ENCODE measurements at places on chromosomes 4 and X.

DNA sequence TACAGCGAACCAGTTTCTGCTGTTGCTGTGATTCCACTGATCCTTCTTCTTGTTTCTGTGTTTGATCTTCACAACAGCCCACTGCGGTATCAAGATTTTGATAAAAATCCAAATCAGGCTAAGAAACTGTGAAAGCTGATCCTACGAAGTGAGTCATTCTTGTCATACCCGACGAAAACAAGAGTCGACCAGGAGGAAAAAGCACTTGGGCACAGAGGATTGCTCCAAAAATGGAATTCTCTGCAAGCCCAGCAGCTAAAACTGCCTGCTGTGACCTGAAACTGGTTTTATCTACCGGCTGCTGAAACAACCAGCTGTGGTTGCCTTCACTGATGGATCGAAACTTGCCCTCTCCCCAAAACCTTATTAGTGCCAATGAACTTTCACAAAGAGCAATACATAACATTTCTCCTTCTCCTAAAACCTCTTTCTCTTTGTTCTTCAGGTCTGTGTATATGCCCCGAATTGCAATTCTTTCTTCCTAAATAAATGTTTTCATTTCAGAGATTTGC, 607.0 kb upstream of the PRKX start:
- DNase-seq = no peak

- no peak for DNase-seq
Measured at GRCh38 chr4:147736458-147736857, 4.6 kb downstream of the ARHGAP10 start.

- DNase-seq = no peak
Measured at GRCh38 chr4:79993476-79993875, 79.6 kb downstream of the ANTXR2 start.

DNA sequence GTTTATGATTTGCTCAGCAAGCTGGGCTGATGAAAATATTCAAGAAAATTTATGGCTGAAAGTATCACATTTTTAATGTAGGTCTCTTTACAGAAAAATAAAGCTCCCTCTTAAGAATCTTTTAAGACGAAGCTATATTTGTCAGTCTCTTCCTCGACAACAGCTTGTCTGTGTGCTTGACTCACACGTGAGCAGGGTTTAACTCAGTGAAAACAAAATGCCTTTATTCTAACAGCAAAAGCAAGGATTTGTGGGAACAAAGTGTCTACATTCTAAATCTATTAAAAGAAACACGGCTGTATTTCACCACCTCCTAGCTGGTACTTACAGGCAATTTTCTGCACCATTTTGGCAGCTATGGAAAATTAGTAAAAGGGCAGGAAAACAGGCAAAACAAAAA, 75.5 kb downstream of the NYX start:
- no peak for DNase-seq

DNA sequence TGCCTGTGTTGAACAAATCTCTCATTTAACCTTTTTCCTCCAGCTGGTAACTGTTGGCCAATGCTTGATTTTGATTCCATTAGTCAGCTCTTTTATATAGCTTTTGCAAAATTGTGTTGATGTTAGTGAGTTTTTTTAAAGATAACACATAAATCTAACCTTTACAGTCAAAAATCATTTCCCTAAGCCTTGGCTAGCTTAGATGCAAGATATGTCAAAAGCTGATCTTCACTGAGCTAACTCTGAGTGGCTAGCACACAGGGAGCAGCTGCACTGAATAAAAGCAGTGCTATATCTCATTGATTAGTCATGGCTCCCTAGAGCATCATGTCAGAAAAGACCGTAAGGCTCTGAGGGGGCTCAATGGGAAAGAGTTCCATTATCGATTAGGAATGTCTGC, 78.7 kb downstream of the PPARGC1A start:
- DNase-seq = no peak

GRCh38 chrX:38882894-38883626, 81.8 kb downstream of the MID1IP1 start:
- no peak for DNase-seq

DNA sequence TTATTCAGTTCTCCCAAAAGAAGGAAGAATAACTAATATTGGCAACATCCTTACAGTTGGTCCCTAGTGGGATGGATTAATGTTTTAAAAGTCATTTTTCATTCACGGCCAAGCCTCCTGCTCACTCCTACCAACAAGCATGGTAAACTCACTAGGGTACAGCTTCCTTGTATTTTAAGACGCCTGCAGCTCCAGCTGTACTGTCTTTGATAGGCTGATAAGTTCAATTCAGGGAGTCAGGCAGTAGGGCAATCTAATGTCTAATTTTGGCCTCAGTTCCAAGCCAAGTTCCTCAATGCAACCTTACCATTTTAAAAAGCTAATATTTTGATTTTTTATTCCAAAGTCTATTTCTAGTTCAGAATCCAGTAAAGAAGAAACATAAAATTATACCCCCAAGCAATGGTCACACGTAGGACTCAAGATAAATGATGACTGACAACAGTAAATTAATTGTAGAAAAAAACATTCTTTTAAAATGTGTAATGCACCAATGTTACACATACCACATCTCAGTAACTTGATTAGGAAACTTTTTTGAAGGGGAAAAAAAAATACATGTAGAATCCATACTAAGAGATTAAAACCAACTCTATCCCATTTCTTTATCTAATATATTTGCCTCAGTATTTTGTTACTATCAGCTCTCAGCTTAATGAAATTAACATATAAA, 9.3 kb downstream of the LCORL start:
- DNase-seq = no peak

DNA sequence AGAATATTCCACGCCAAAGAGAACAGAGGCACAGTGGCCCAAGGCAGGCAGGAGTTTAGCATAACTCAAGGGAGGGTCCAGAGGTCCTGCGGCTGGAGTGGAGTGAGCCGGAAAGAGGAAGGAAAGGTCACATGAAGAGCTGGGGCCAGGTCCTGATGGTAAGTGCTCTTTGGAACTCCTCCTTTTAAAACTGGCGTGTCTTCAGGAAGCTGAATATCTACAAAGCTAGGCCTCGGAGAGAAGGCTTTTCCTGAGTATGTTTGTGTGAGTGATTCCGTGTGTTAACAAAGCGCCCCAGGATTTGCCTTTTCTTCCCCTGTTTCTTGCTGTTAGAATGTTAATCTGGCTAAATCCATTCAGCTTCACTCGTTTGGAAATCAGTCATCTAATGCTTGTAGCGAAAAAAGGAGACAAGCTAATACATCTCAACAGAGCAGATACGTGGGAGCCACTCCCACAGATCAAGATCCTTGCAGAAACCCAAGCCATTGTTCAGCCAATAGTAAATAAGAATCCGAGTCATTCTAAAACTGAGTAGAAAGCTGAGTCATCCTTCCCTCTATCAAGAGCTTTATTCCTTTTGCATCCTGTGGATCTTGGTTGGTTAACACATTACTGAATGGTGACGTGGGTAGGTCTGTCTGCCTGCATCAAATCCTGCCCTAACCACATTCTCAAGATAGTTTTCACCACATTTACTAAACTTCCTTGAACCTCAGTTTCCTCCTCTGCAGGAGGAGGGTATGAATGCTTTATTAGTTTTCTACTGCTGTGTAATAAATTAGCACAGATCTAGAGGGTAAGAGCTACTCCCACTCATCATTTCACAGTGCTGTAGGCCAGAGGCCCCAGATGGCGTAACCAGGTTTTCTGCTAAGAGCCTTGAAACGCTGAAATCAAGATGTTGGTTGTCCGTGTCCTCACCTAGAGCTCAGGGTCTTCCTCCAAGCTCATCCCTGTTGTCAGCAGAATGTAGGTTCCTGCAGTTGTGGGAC, 43.2 kb upstream of the RBM47 start:
- peak; percentile 62 for DNase-seq

DNA sequence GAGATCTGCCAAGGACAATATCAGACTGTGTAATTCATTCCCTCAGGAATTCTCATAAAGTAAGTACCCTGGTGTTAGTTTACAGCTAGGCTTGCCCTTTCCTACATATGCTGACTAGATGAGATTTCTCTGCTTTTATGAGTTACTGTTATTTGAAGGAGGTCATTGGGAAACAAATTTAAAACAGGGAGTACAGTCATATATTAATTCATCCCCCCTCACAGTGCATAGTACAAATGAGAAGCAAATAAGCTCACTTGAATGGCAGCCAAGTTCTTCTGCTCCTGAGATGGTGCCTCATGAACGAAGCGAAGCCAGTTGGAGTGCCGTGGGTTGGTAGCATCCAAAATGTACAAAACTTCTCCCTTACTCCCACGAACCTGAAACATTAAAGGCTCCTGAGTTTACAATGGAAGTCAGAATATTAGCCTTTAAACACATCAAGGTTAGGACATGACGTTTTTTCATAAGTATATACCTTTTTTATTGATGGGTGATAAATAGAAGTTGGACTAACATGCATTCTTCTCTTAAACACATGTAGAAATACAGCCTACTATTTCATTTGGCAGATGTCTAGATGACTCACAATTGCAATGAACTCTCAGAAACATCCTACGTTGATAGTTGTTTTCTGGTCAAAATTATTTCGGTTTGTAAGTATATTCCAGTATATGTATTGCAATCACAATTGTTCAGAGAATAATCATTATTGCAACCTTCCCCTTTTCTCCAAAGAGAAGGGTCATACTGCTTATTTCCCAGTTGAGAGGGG, 69.2 kb downstream of the PRDM5 start:
- DNase-seq = no peak

GRCh38 chr4:151469970-151470369, 61.0 kb downstream of the FHIP1A start:
- DNase-seq = no peak

DNA sequence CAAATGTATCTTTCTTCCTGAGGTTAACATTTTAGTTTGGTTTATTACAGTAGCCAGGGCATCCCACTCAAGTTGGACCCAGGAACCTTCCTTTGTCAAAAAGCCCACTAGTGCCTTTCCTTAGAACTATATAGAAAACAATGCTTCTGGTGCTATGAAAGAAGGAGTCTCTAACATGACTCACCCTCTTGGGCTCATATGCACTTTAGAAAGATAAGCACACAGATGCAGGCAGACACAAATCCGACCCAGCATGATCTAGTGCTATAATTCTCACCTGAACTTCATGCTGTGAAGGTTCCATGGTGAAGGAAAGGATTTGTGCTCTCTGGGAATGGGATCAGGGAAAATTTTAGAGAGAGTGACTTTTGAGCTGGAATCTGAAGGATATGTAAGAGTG, 289.4 kb downstream of the ANKRD50 start:
- no peak for DNase-seq

GRCh38 chr4:77095101-77095821, 19.5 kb upstream of the CCNI start:
- peak; percentile 76 for DNase-seq

- DNase-seq = no peak
Measured at GRCh38 chr4:20299515-20299914, 47.8 kb downstream of the SLIT2 start.

DNA sequence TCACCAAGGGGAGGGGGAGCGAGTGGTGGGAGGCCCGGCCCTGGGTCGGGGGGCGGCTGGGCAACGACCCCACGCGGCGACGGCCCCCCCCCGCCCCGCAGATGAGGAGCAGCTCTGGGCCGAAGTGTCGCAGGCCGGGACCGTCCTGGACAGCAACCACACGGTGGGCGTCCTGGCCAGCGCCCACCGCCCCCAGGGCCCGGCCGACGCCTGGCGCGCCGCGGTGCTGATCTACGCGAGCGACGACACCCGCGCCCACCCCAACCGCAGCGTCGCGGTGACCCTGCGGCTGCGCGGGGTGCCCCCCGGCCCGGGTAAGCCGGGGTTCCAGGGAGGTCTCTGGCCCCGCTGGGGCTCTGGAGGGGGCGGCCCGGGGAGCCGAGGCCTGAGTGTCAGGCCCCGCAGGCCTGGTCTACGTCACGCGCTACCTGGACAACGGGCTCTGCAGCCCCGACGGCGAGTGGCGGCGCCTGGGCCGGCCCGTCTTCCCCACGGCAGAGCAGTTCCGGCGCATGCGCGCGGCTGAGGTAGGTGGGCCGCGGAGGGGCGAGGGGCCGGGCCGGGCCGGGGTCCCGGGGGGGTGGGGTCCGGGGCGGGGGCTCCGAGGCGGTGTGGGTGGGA, 8.7 kb upstream of the FGFRL1 start:
- DNase-seq = no peak

DNA sequence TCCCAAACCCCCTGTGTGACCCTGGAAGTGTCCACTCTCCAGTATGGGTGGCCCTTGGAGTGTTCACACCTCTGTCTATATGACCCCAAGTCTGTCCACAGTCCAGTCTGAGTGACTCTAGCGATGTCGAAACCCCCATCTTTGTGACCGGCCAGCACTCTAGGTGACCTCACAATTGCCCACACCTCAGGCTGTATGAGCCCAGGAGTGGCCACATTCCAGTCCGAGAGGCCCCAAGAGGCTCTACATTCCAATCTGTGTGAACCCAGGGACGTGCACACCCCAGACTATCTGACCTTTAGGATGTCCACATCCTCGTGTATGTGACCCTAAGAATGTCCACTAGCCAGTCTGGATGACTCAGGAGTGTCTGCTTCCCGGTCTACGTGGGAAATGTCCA, 7.3 kb upstream of the GLOD5 start:
- no peak for DNase-seq

GRCh38 chr4:120198411-120198810, 131.8 kb upstream of the MAD2L1 start:
- no peak for DNase-seq

- no peak for DNase-seq
Measured at GRCh38 chr4:126560794-126561193, 1072.0 kb upstream of the INTU start.

GRCh38 chrX:119071381-119071780, 1.4 kb upstream of the CT47C1 start:
- DNase-seq = no peak

DNA sequence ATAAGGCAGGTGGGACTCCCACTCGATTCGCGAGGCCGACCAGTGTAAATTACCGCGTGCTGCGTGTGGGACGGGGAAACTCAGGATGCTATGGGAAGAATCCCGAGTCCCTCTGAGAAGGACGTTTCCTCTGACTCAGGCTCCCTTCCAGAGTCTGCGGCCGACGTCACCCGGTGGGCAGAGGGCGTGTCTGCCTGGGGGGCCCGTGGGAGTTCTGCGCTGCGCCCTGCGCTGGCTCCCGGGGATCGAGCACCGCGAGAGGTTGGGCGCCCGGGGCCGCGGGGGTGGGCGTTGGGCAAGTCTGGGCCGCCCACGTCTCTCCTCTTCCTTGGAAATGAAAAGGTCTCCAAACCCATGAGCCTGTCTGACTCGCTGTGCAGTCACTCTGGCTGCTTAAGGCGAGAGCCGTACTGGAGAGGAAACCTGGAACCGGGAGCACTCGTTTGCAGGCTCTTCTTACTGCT, 568 bp downstream of the NIPAL1 start:
- peak; percentile 74 for DNase-seq

GRCh38 chr4:101790521-101791181, at the start of gene BANK1:
TSS of gene BANK1 (plus strand) at chr4:101790730. CDS start at chr4:101790881, 151 bp downstream.
- peak; percentile 61 for DNase-seq

DNA sequence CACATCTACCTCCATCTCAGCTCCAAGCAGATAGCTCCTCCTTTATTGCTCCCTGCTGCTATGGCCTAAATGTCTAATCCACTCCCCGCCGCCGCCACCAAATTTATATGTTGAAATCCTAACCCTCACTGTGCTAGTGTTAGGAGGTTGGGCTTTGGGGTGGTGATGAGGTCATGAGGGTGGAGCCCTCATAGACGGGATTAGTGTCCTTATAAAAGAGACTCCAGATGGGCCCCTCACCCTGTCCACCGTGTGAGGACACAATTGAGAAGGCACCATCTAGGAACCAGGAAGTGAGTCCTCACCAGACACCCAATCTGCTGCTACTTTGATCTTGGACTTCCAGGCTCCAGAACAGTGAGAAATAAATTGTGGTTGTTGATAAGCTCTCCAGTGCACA, 13.6 kb upstream of the TBC1D14 start:
- no peak for DNase-seq

Data from activated CD8-positive, alpha-beta memory T cell treated with anti-CD3 and anti-CD28 coated beads, Interleukin-2, amount 50 U/mL, for 48 hours (primary cell).